ENCODE measurements at places on chromosomes 16 and 17. TPM values are rescaled to one million over a fixed set of nuclear protein-coding genes. Genes with fewer than 3 reads are reported as not detected.

Gene PRR35
- total RNA-seq: not detected

- DNase-seq: no peak
Measured at GRCh38 chr17:46842835-46843234, 8.5 kb upstream of the WNT9B start.

DNA sequence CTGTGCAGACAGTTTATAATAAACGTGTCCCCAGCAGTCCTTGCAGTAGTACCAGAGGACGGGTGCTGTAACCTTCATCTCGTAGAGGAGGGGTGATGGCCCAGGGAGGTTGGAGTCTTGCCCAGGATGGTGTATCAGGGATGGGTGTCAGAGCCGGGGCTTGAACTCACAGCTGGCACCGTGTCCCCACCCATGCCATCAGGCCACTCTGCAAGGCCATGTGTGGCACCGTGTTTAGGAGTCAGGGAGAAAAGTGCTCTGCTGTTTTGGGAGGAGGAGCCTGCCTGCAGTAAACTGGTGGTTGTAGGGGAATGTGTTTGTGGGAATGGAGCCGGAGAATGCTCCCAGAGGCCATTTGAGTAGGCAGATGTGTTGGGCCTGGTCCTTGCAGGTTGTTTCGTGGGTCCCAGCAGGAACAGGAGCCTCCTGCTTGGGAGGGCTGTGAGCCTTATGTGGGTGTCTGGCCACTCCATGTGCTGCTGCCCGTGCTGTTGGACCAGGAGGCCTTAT lies 1.7 kb downstream of the ADORA2B start:
- no peak for DNase-seq

GRCh38 chr17:3834811-3835210 lies 11.2 kb downstream of the NCBP3 start:
- no peak for DNase-seq

- no peak for DNase-seq
Measured at GRCh38 chr17:1608676-1609075, 20.0 kb downstream of the SLC43A2 start.
